Liver (tissue), 10 donors: ENCODE measurements at places on chromosomes 4 and X.

DNA sequence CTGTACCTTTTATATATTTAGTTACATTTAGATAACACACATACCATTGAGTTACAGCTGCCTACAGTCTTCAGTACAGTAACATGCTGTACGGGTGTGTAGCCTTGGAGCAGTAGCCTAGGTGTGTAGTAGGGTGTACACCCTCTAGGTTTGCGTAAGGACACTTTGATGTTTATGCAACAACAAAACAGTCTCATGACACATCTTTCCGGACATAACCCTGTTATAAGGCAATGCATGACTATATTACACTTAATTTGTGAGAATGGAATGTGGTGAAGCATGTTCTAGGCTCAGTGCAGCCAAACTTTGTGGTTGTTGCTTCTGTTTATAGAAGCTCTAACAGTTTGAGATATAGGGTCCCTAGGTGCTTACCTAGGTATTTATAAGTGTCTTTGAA lies 65.4 kb downstream of the SPRY1 start:
- DNase-seq, result no peak

- DNase-seq, result no peak
Measured at GRCh38 chr4:112857461-112857860, 192.0 kb upstream of the ANK2 start.

DNA sequence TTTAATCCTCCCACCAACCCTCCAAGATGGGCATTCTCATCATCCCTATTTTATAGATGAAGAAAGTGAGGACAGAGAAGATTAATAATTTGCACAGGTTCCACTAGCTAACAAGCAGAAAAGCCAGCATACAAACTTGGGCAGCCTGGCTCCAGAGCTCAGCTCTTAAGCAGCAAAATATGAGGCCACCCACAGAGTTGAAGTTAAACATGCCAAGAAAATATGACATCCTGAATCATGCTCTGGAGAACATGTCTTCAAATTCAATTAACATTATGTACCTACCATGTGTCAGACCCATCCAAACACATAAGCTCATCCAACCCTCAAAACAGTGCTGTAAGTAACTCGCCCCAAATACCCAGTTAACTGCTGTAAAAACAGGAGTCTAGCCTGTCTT lies 33.9 kb downstream of the USP46 start:
- no peak for DNase-seq

GRCh38 chrX:55030271-55031205 lies at the start of gene ALAS2:
TSS of gene ALAS2 (minus strand) at chrX:55030977. CDS start at chrX:55026000, 4,977 bp downstream.
- DNase-seq, result peak; percentile 78

DNA sequence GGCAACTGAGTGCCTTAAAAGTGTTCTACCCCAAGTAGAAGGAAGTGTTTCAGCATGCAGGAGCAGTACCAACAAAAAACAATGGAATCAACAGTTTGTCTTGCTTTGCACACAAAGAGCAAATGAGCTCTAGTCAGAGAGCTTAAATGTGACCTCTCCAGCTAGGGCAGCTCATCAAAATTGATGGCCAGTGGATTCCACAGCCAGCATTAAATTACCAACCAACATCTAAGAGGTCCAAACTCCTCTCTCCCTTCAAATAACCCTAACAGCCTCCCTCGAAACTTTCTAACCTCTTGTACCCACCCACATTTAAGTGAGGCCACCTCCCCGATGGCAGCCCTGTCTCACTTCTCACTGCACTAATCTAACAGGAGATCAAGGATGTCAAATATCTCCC lies 219.9 kb downstream of the CHIC2 start:
- no peak for DNase-seq

GRCh38 chr4:120026853-120027252 lies 39.8 kb downstream of the MAD2L1 start:
- DNase-seq, result no peak

GRCh38 chrX:103608306-103608963 lies 672 bp downstream of the TCEAL3 start:
- DNase-seq, result no peak

GRCh38 chr4:20017070-20017776 lies 234.5 kb upstream of the SLIT2 start:
- no peak for DNase-seq

GRCh38 chrX:75883446-75883845 lies 98.4 kb upstream of the MAGEE2 start:
- DNase-seq, result no peak

GRCh38 chr4:89400287-89401035 lies 92.9 kb upstream of the GPRIN3 start:
- DNase-seq, result no peak

DNA sequence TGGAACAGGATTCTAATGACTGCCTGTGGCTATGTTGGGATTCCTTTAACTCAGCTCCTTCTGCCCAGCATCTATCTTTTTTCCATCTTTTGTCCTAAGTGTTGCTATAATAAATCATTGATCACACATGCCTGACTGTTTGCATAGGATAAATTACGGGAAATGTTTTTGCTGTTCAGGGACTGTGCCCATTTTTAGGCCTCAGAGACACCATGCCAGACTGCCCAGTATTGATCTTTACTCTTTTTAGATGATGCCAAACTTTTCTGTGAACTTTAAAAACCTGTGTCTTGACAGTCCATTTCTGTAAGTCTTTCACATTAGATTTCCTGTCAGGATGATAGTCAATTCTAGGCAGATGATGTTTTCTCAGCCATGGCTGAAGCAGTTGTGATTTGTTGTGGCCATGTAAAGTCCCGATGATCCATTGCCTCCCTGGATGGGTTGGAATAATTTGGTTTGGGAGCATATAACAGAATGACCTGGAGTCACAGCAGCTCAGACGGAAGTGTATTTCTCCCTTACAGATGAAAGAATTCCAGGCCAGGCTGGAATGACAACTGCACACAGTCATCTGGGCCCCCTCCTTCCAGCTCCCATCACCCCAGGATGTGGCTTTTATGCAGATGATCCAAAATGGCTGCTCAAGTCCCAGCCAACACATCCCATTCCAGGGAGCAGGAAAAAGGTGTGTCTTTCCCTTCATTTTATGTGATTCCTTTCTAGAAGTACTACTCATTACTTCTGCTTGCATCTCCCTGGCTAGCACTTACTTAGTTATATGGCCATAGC lies 3.4 kb downstream of the HTT-AS start:
- no peak for DNase-seq

DNA sequence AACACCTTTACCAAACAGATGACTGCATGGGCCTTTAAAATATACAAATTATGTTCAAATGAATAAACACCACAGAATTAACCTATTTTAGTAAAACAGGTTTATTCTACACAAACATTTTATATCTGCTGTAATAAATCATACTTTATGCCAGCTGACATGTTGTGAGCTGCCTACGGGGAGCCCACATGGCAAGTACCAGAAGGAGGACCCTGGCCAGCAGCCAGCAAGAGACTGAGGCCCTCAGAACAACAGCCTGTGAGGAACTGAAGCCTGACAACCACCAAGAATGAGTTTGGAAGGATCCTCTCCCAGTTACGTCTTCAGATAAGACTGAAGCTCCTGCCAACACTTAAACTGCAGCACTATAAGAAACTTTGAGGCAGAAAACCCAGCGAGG lies 377.0 kb downstream of the PDGFC start:
- DNase-seq, result no peak

DNA sequence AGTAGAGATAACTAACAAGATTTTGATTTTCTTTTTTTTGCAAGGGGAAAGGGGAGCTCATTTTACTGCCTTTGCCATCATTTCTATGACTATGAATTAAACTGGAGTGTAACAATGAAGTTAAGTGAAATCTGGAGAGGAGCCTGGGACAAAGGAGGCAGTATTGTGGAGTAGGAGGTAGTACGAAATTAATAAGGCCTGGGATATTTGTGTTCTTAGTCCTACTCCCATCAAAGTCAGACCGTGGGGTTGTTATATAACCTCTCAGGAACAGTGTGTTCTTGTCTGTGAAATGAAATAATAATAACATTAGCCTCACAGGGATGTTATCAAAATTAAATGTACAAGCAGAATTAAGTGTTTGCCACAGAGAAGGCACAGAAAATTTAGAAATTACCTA lies 204.3 kb upstream of the EMCN start:
- no peak for DNase-seq

- no peak for DNase-seq
Measured at GRCh38 chr4:40682290-40683101, 52.8 kb upstream of the RBM47 start.

- DNase-seq, result no peak
Measured at GRCh38 chr4:8860096-8860891, 11.3 kb downstream of the HMX1 start.

- no peak for DNase-seq
Measured at GRCh38 chr4:182896421-182896820, 20.8 kb downstream of the DCTD start.

DNA sequence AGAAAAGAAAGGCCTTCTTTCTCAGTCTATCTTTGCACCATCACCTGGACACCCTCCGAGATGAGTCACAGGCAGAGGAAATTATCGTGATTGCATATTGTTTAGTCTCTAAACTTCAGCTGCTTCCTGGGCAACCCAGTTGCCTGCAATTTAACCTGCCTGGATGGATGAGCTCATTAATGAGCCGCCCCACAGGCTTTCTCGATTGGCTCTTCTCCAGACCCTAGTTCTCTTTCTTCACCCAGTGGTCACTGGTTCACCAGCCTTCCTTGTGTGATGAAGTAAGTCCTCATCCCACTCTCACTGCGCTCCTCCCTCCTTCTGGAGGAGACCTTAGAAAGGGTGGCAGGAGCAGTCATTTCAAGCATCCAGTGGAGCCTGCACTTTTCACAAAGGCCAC lies 94.4 kb downstream of the SOWAHB start:
- DNase-seq, result no peak

DNA sequence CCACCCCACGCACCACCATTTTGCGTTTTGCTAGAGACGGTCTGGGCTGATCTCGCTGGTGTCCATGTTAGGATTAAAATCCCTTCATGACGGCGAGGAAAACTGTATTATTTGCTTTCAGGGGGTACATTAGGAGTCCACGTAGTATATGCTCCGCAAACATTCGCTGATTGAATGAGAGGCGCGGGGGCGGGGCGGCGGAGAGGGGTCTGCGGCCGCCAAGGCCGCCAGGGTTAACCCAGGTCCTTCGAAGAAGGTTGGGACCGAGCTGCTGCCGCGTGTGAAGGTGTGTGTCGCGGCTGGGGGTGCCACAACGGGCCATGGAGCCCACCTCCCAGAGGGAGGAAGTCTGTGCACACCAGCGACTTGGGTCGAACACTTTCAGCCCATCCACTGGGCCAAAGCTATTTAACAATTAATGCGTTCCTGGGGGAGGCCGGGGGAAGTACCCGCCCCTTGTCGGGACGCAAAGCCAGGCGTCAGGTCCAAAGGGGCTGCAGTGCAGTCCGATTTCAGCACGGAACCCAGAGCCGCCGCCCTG lies 6.4 kb upstream of the PITX2 start:
- DNase-seq, result no peak

GRCh38 chrX:84144281-84144680 lies 43.7 kb downstream of the RPS6KA6 start:
- DNase-seq, result no peak

DNA sequence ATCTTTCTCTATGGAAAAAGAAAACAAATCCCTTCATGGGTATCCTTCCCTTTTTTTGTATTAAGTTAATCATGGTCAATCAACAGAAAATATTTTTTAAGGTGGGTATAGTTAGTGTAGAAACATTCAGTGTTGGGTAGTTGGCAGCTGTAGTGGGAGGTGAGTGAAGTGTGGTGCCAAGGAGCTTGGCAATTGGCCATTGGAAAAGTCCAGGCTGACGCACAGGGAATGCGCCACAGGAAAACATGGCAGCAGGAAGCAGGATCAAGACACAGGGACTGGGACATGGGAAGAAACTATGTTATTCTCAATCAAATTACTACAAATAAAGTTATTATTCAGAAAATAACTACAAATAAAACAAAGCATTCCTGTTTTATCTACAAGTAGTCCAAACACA lies 20.0 kb downstream of the PALLD start:
- no peak for DNase-seq

DNA sequence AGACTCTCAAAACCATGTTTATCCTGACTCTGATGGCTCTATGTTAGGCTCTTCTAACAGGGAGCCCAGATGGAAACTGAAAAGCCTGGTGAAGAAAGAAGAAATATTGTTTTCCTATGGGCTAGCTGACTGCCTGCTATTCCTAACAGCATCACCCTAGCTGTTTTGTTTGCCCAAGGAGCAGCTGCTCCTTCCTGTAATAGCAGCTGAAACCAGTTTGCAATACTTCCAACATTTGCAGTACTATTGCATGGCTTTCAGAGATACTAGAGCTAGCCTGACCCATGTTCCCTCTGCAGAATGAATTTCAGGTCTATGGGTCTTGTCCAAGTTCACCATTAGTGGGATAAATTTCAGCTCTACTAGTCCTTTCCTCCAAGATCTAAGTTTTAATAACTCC lies 495.2 kb downstream of the INPP4B start:
- DNase-seq, result no peak

DNA sequence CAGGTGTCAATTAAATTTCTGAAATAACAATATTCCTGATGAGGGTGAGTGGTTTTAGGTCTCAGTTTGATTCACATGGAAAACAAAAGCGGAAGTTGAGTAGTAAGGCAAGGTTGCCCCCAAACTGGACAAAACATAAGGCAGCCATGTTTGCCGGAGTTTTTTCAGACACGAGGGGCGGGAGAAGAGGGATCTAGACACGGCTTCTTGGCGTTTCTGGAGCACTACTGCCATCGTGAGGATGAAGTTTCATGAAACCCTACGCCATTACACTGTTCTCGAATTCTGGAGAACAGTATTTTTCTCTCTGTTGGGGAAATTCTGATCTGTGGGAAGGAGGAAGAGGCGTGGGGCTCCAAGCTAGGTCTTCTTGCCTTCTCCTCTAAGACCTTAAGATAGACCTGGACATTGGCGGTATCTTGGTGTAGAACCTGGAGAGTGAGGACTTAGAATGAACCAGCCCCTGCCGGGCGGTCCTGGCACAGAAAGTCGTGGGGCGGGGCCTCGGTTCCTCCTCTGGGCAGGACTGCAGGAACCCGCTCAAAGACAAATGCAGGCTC lies 160.3 kb downstream of the OR13H1 start:
- no peak for DNase-seq
